ENCODE measurements at places on chromosomes 4 and X.

- DNase-seq = peak; percentile 37
Measured at GRCh38 chr4:73998040-73999011, at the start of gene CXCL5. CXCL5 (minus strand) TSS chr4:73998677; CDS start chr4:73998581, 96 bp downstream.

- DNase-seq = no peak
Measured at GRCh38 chrX:100939333-100939732, 10.6 kb upstream of the XKRX start.

GRCh38 chr4:3329887-3330286 lies 37.1 kb downstream of the RGS12 start:
- DNase-seq = no peak

DNA sequence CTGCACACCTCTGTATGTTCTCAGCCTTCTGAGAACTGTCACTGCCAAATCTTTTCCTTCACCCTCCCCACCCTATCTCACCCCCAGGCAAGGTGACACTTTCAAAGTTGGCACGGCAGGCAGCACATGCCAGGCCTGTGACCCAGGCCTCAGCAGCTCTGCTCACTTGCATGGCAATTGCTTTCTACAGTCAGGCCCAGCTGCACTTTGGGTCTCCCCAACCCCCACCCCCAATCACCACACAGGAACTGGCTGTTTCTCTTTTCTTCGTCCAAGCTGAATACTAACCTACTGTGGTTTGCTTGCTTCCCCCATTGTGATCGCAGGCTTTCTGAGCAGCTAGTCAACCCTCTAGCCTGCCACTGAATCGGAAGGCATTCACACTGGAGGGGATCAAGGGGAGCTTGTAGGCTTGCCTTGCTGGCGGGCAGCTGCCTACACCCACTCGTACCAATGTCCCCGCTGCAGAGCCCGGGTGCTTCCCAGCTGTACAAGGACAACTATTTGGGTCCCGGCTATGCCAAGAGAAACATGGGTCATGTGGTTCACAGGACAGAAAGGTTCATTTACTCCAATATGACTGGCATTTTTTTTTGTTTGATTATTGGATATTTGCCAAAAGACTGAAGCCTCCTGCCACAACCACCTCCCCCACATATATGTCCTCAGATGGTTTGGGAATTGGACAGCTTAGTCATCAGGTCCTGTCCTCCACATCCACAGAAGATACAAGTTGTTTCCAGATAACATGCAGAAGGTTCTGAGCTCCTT lies 28.1 kb downstream of the SLC25A43 start:
- peak; percentile 4 for DNase-seq

DNA sequence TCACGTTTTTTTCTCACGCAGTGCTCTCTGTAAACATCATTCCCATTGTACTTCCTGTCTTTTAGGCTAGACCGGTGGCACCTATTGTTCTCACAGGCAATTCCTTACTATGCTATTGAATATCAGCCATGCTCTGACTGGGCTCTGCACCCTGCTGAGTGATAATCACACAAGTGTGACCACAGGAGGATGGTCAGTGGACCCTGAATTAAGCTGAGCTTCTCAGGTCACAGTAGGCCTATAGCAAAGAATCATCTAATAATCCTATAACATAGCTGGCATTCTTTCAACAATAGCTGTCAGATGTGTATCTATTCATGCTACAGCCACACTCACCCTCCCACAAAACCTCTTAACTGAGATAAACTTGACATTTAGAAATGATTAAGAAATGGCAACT lies 2399.8 kb upstream of the TENM3 start:
- DNase-seq = no peak

DNA sequence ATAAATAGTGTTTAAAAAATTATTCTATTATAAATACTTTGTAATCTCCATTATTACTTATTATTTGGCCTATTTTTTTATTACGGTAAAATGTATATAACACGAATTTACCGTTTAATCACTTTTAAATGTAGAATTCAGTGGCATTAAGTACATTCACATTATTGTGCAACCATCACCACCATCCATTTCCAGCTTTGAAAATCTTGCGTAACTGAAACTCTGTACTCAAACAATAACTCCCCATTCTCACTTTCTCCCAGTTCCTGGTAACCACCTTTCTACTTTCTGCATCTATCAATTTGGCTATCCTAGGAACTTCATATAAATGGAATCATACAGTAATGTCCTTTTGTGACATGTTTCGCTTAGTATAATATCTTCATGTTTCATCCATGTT lies 45.7 kb downstream of the PASD1 start:
- DNase-seq = no peak

DNA sequence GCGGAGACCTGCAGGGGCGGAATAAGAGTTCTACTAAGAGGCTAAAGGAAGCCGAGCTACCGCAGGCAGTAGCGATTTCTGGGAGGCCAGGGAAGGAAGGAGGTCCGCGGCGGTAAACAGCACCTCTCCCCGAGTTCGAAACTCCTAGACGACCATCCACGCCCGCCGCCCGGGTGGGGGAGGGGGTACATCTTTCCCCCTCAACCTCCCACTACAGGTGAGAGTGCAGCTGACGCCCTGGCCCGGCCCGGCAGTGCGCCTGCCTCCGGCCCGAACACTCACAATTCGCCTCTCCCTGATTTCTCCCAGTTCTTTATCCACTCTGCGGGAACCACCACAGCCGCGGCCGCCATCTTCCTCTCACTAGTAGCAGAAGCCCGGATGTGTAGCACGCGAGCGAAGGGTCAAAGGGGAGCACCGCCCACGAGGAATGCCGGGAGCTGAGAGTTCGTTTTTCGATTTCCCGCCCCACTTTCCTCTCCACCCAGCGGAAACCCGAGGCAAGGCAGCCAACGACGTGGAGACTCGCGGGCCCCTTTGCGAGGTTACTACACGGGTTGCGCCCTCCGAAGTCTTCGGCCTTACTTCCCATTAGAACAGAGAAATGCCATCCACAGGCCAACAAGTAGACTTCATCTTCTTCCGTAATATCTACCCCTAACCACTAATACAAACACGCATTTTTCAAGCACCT lies at the start of gene THOC2:
Gene THOC2, minus strand, starts transcription at position 383 of the 694 bp plus-strand sequence. Its CDS starts 30 bp downstream, at position 353.
- peak; percentile 91 for DNase-seq

GRCh38 chr4:94491322-94491721 lies 39.6 kb downstream of the PDLIM5 start:
- DNase-seq = no peak

DNA sequence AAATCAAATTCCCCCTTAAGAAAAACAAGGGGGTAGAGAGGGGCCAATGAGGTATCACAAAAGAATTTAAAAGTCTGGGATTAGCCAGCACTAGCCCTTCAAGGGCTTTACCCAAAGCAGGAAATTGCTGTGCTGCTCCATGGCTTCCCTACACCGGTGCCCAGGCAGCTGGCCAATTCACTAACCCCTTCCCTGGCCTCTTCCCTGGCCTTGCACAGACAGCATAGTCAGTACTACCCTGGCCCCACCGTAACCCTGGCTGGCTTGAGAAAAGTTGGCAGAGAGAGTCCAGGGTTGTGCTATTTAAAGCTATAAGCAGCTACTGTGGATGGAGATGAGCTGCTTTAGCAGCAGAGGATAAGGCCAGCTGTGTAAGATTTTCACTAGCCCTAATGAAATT lies 43.1 kb downstream of the ADAMTS3 start:
- no peak for DNase-seq

DNA sequence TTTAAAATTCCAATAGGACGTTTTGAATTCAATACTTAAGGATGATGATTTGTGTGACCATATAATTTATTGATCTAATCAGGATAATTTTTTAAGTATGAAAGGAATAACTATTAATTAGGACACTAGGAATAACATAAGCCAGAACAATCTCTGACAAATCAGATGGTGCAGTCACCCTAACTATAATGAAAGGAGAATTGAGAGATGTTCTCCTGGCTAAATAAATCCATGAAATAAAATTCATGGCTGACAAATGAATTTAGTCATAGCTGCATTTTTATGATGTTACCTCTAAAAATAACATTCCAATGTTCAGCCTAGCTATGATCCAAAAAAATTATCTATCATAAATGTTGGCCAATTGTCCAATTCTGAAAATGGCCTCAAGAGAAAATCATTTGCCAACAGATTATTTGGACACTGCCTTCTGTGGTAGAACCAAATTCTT lies 190.6 kb upstream of the NEIL3 start:
- no peak for DNase-seq

DNA sequence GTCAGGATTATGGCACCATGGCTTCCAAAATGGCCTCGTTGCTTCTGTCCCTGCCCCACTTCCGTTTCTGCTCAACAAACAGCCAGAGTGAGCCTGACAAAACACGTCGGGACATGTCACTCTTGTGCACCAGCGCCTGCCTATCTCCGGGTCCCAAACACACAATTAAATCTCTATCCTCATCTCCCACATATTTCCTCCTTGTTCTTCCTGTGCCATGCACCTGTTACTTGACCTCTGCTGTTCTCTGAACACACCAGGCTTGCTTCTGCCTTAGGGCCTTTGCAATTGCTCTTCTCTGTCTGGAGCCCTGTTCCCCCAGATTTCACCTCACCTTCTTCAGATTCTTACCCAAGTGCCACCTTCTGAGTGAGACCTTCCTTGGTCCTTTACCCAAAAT lies 12.7 kb upstream of the CD38 start:
- no peak for DNase-seq

DNA sequence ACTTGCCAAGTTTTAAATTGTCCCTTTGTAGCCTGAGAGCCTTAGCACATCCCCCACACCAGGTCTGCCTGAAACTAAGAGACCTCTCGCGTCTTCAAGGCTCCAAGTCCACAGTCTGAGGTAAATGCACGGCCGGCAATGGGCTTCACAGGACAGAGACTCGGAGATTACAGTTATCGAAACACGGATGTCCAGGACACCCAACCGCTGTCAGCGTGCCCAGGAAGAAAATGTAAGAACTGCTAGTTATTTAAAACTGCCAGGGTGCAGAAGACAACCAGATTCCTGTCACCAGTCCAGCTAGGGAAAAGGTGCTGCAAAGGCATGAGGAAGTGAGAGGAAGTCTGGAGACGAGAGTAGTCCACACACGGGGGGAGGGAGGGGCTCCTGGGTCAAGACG lies 28.9 kb downstream of the ZNF827 start:
- no peak for DNase-seq

GRCh38 chrX:10195947-10196346 lies 39.2 kb downstream of the CLCN4 start:
- no peak for DNase-seq
